Panc1 (cell line): ENCODE measurements at places on chromosomes 1 and 21. TPM values are rescaled to one million over a fixed set of nuclear protein-coding genes. Genes with fewer than 3 reads are reported as not detected.
A peak's percentile ranks its signal among the peaks of the same experiment; 100 is the strongest.

- DNase-seq, result no peak
These were observed 40.1 kb downstream of the ZNF281 start for GRCh38 chr1:200369706-200370105.

Gene CYP4B1
- total RNA-seq, result not detected

DNA sequence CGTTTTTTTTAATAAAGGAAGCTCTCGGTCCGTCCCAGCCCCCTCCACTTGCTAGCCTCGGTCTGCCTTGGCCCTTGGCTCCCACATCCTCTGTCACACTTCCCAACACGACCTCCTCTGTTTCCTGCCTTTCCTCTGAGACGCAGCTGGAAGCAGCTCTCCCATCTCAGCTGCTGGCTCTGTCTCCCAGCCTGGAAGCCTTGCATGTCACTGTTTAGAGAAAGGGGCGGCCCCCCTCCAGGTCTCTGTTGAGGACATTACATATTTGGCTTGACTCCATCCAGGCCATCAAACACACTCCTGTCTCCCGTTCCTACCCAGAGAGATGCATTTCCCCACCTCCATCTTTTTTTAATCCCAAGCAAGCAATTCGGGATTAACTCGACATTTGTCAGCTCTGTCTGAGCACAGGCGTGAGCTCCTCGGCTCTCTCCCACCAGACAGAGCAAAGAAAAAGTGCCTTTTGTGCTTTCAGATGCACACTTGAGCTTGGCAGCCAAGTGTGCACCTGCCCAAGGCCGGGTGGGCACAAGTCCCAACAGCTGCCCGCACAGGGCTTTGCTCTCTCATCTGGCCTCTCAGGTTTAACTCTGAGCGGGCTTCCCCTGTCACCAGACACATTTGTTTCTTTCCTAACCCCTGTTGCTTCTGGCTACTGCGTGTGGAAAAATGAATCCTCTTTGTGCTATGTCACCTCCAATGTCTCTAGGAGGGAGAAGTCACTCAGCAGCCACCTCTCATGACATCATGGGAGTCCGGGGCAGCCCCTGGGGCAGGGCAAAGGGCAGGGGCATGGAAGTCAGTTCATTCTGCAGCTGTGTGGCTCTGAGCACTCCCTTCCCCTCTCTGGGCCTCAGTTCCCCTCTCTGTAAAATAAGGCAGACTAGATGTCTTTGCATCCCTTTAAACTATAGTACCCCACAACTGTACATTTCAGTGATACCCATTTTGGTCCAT is 108.3 kb downstream of the KCND3 start:
- no peak for DNase-seq

DNA sequence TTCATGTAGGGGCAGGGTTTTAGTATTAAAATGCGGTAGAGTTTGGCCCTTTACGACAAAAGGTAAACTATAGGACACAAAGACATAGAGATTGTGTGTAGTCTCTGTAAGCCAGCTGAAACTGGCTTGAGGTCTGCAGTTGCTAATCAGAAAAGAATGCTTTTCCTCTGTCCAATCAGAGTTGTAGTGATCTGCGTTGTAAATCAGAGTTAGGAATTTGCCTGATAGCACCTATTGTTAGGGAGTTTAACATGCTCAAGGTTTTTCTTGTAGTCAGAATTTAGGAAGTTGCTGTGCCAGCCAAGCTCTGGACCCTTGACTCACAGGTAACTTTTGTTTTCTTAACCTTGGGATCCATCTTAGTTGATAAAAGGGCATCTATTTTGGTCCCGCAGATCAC is 61.2 kb upstream of the VTCN1 start:
- DNase-seq, result no peak

Gene SYT11
- 4.0 TPM for total RNA-seq

GRCh38 chr1:104195395-104195794 is 445.7 kb downstream of the AMY1C start:
- DNase-seq, result peak; percentile 50

GRCh38 chr1:211538287-211538686 is 40.7 kb downstream of the SLC30A1 start:
- DNase-seq, result no peak

GRCh38 chr21:31326522-31327242 is 17.4 kb downstream of the TIAM1 start:
- DNase-seq, result no peak
